ENCODE measurements at places on chromosomes 3 and 15.

DNA sequence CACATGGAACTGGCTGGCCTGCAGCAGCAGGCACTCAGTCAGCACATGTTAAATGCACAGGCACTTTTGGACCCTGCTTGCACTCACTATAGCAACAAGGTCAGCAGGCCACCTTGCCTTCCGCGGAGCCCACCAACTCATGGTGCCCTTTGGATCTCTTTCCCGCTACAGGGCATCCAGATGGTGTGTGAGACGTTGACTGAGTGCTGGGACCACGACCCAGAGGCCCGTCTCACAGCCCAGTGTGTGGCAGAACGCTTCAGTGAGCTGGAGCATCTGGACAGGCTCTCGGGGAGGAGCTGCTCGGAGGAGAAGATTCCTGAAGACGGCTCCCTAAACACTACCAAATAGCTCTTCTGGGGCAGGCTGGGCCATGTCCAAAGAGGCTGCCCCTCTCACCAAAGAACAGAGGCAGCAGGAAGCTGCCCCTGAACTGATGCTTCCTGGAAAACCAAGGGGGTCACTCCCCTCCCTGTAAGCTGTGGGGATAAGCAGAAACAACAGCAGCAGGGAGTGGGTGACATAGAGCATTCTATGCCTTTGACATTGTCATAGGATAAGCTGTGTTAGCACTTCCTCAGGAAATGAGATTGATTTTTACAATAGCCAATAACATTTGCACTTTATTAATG is 85.0 kb downstream of the TGFBR2 start:
- no peak for DNase-seq

- DNase-seq = peak; percentile 29
Observed at GRCh38 chr15:49830391-49830790, 209.5 kb downstream of the DTWD1 start.

- peak; percentile 62 for DNase-seq
Observed at GRCh38 chr3:134486577-134487041, 752 bp downstream of the CEP63 start.

- DNase-seq = peak; percentile 24
Observed at GRCh38 chr3:22175947-22176346, 424.9 kb upstream of the ZNF385D start.

GRCh38 chr3:194686414-194686815 is 732 bp downstream of the FAM43A start:
- DNase-seq = no peak

- DNase-seq = no peak
Observed at GRCh38 chr3:99576904-99577559, 61.4 kb upstream of the COL8A1 start.

GRCh38 chr15:85769182-85769900 is 25.4 kb downstream of the KLHL25 start:
- DNase-seq = no peak

- DNase-seq = peak; percentile 84
Observed at GRCh38 chr3:125128861-125129501, 73.2 kb upstream of the HEG1 start.

GRCh38 chr3:1036207-1036826 is 56.5 kb upstream of the CNTN6 start:
- DNase-seq = no peak

- DNase-seq = no peak
Observed at GRCh38 chr15:35014241-35014640, 26.2 kb upstream of the ZNF770 start.

DNA sequence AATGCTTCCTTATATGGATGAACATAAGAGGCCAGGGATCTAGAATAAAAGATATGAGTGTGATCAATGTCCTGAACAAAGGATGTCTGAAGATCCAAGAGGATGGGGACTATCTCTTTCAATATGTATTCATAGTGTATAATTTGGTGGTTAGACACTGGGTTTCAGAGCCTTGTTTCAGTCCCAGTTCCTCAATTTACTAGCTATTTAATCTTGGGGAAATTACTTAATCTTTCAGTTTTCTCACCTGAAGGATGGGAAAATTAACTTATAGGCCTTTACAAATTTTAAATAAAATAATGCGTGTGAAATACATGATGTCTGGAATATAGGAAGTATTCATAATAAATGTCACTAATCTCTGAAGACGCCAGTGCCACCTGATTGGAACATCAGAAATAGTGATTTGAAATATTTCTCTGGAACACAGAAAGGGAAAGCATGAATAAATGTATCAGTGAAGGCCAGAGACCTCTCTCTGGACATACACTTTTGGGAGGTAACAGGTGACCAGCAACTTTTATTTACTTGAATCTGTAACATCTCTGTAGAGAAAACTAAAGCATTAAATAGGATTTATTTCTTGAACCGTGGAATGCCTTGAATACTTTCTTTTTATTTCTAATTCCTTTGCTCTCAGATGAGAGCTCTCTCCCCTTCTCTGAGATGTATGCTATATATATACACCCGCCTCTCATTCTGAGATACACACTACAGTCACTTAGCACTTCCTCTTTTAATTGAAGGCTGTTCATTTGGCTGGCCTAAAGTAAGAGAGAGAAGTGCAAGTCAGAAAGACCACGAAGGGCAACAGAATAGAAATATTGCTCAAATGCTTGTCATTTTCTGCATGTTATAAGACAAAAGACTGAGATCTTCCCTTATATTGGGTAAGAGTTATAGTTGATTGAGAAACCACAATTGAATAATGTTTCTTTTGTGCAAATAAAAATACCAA is 407.1 kb downstream of the LSAMP start:
- no peak for DNase-seq

GRCh38 chr15:26103002-26103404 is 239.9 kb upstream of the ATP10A start:
- no peak for DNase-seq

DNA sequence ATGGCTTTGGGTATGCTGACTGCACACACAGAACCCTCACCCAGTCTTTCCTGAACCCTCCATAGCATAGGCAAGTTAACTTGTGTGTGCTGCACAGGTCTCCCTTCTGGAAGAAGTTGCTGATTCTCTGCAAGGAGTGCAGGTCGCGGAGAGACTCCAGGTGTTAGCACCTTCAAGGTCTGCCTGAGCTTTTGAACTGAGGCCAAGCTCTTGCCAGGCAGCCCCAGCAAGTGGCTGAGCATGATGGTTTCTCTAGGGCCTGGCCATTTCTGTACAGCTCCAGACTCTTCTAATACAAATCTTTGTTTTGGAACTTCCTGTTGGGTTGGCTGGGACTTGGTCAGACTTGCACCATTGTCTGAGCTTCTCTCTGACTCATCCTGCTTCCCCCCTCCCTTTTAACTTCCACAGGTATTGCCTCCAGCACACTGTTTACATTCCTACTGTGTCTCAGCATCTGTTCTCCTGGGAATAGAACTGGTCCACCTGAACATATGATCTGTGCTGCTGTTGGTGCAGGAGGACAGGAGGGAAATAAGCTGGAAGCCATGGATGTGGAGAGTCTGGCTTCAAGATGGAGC is 53.3 kb downstream of the KY start:
- DNase-seq = no peak

DNA sequence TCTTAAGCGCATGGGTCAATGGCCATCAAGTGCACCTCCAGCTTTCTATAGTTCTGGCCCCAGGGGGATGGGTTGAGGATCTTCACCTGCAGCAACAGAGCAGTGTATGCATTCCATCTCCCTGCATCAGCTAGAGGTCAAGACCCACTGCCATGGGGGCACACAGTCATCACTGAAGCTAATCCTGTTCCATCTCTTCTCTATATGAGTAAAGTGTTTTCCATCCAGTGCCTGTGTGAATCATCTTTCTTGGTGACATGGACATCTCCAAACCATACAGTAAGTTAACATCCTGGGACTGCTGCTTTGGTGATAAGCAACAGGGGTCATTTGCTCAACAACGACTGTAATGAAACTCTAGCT is 4.4 kb upstream of the ENTPD3 start:
- no peak for DNase-seq

DNA sequence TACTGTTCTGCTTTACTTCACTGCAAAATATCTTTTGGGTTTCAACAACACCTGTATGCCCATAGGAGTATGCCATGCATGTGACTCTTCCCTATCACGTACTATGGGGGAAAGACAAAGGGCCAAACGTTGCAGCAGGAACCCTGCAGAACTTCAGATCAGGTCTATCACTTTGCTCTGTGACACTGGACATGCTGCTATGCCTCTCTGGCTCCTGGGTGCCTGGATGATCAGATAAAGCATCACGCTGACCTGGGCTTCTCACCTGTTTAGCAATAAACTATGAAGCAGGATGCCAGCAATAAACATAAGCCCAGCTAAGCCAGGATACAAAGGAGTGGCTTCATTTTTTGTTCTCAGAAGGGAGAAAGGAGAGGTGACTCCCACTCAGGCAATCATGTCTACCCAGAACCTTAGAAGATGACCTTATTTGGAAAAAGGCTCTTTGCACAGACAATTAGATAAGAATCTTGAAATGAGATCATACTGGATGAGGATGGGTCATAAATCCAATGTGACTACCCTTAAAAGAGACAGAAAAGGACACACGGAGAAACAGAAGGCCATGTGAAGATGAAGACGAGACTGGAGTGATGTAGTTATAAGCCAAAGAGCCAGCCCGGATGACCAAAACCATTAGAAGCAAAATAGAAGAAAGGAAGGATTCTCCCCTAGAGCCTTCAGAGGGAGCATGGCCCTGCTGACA is 19.3 kb downstream of the POMGNT2 start:
- no peak for DNase-seq

GRCh38 chr3:59829527-59829926 is 779.7 kb upstream of the CFAP20DC start:
- no peak for DNase-seq

GRCh38 chr3:143332026-143332425 is 212.5 kb downstream of the CHST2 start:
- DNase-seq = no peak

DNA sequence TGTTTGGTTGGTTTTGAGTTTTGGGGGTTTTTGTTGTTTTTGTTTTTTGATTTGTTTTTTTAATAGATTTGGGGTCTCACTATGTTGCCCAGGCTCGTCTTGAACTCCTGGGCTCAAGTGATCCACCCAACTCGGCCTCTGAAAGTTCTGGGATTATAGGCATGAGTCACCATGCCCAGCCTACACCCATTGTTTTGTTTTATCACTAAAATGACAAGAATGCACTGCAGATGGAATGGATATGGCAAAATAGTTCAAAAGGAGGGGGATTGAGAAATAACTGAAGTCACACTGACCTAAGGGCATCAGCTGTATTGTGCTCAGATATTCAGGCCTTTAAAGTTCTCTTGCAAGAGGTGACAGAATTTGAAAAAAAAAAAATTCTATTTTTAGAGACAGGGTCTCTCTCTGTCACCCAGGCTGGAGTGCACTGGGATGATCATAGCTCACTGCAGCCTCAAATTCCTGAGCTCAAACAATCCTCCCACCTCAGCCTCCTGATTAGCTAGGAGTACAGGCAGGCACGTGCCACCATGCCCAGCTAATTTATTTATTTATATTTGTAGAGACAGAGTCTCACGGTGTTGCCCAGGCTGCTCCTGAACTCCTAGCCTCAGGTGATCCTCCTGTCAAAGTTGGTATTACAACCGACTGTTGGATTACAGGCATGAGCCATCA is 4.4 kb upstream of the RASA2 start:
- no peak for DNase-seq

GRCh38 chr15:88653200-88654064 is 14.6 kb downstream of the ISG20 start:
- DNase-seq = no peak

- no peak for DNase-seq
Observed at GRCh38 chr3:11095932-11096265, 58.4 kb upstream of the HRH1 start.

DNA sequence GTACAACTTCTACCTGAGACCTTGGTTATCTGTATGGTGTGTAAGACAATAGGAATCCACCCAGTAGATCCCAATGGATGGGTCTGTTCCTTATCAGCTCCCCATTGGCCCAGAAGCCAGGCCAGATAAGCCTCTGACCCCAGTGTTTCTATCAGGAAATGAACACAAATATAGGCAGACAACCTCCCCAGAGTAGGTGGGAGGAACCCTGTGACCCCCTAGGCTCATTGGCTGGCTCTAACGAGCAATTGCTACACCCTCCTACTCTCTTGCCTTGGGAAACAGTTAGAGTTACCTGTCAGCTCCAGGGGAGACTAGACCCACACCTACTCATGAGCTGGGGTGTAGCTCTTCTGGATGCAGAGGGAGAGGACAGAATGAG is 299.9 kb downstream of the UACA start:
- no peak for DNase-seq

DNA sequence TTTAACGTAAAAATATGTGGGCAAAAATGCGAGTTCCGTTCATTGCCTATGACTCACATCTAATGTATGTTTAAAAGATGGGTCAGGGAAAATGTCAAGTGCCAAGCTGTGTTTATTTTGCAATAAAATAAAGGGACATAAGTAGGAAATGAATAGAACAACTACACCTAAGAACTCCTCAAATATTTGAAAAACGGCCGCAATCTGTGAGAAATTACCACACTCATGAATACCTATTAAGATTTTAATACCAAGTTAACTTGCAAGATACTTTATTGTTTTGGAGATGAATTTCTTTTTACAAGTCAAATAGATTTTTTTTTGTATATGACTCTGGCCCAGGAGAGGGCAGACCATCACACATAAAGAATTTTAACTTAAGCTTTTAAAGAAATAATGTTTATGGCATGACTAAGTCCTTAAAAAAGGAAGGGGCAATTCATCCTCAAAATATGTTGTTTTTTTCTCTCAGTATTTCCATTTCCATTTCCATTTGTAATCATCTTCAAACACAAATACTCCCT is 152.7 kb downstream of the SUCNR1 start:
- peak; percentile 11 for DNase-seq

DNA sequence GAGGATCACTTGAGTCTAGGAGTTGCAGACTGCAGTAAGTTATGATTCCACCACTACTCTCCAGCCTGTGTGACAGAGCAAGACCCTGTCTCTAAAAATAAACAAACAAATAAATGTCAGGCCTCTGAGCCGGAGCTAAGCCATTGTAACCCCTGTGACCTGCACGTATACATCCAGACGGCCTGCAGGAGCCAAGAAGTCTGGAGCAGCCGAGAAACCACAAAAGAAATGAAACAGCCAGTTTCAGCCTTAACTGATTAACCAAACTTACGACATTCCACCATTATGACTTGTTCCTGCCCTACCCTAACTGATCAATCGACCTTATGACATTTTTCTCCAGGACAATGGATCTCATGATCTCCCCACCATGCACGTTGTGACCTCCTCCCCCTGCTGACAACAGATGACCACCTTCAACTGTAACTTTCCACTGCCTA is 32.5 kb upstream of the ZKSCAN7 start:
- no peak for DNase-seq

Data from tongue (tissue), 3 donors.